Activated CD8-positive, alpha-beta memory T cell treated with anti-CD3 and anti-CD28 coated beads for 1 hour (primary cell): ENCODE measurements at places on chromosomes 3 and 15.

DNA sequence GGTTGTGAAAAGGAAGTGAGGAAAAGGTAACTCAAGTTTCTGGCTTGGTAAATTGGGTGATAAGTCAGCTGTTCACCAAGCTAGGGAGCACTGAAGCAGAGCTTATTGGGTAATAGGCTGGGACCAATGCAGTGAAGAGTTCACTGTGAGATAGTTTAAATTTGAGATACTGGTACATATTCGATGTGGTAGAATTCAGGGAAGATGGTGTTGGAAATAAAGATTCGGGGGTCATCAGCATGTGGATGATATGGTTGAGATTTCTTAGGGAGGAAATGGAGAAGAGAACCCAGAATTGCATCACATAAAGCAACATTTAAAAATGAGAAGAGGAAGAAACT is 16.9 kb downstream of the MME start:
- no peak for DNase-seq

DNA sequence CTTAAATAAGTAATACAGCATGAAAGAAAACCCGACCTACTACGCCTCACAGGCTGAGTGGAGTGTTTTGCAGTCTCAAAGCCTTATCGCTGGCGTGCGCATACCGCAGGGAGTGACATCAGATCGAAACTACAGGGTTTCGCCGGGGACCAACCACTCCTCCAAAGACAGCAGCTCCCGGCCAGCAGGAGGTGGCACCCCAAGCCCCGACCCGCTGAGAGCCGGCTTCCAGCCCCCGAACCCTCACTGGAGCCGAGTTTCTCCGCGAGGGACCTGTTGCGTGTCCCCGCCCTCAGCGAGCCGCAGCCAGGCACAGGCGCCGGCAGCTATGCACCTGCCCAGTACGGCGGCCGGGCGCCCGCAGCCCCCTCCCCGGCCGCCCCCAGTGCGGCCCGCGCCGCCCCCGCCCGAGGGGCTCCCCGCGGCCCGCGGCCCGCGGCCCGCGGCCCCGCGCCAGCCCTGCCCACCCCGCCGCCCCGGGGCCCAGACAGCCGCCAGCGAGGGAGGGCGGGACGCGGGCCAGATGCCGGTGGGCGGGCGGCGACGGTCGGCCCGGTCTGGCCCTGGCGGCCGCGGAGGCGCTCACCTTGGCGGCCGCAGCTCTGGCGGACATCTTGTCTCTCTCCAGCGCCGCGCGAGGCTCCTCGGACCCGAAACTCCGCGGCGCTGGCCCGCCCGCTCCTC is 710 bp downstream of the TJP1 start:
- DNase-seq = no peak

GRCh38 chr3:53170325-53171063 is 9.5 kb downstream of the PRKCD start:
- no peak for DNase-seq

DNA sequence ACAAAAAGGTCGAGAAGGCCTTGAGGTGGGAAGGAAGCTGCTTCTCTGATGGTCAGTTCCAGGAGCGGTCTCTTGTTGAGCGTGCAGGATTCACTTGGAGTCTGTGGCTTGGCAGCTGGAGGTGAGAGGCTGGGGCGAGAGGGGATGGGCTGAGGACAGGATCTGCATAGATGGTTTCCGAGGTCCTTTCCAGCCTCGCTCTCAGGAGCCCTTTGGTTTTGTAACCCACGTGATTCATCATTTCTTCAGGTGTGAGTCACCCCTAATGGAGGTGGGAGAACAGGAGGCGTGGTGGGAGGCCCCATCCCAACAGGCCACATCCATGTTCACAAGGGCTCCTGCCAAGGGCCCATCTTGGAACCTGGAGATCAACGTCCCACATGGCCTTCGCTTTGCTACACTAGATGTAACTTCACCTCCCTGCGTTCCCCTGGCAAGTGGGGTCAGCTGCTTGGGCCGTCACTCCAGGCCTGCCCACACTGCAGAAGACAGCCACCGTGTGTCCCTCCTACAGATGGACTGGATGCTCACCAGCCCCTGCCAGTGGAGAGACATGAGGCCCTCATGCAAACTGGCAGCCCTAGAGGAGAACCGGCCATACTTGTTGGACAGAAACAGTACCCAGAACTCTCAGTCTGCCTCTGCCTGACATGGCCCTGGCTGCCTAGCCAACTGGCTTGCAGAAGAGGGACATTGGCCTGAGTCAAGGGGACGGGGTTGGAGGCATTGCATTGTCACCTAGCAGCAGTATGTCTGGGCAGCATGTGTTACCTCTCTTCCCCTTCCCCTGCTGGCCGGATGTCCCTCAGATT is 1.6 kb upstream of the PCSK6 start:
- no peak for DNase-seq

DNA sequence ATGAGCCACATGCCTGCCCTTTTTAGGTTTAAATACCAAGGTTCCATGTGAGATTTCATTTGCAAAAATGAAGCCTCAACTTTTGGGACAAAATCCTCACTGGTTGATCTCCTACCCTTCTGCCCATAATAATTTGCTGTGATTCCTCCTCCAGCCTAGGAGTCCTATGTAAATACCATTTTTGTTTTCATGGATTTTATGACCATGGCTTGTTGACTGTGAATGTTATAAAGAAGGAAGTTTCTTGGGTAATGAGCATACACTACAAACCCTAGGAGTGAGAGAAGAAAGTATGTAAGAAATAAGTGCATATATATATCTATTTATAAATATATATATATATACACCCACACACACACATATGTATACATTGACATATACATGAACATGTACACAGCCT is 13.1 kb downstream of the RLBP1 start:
- DNase-seq = no peak

DNA sequence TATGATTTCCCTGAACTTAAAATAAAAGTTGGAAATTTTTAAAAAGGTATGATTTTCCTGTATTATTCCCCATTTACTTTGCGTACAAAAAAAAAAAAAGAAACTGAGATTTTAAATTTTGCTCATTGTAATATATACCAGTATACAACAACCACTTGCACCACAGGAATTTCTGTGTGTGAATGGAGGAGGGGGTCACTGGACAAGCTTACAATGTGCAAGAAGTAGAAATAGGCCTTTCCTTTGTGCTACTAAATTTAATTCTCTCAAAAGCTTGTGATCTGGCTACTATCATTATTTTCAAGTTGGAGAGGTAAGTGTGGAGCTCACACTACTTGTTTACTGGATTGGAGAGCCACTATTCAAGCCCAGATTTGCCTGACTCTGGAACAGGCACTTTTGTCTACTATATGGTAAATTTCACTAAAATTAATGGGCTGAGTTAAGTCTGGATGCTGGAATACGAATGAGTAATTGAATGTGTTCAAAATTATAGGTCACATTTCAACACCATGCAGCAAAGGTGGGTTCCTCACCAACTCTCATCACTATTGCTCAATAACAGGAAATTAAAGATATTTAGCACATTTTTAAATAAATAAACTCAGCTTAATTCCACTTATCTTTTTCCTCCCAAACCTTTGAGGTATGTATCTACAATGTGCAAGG is 148.0 kb upstream of the MBNL1 start:
- no peak for DNase-seq

GRCh38 chr3:192091831-192092230 is 630.9 kb downstream of the PYDC2 start:
- DNase-seq = no peak

DNA sequence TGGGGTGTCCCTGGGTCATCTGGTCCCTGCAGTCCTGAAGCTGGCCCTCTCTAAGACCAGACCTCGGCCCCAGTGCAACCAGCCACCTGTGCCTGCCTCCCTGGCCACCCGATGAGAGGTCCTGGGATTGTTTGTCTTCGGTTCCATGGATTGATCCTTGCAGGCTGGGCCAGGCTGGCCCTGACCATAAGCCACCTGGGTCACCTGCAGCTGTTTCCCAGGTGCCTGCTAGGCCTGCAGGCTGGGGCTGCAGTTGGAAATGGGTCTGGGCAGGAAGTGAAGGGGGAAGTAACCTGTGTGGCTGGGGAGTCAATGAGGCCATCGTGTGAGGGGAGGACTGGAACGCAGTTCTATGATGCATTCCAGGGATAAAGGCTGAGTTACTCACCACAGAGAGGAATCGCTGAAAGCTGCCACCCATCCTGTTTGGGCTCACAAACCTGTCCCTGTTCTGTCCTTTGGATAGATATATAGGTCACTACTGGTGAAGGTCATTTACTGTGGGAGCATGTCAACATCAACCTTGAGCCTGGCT is 30.9 kb upstream of the VPS8 start:
- no peak for DNase-seq

GRCh38 chr3:53828581-53828980 is 17.6 kb downstream of the CHDH start:
- DNase-seq = no peak

DNA sequence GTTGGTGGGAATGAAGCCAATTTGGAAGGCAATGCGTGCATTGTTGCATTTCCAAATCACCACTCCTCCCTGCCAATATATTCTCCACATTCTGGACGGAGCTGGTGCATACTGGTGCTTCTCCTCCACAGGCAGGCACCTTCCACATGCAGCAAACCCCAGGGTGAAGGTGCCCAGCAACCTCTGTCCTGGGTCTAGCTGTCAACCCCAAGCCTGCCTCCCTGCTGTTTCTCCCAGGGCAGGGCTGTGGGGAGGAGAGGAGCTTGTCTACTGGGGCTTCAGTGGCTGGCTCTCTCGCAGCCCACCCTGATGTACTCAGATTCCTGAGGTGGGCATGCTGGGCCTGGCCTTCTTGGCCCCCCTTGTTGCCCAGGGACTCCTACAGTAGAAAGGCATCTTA is 20.1 kb downstream of the GASK1A start:
- no peak for DNase-seq

DNA sequence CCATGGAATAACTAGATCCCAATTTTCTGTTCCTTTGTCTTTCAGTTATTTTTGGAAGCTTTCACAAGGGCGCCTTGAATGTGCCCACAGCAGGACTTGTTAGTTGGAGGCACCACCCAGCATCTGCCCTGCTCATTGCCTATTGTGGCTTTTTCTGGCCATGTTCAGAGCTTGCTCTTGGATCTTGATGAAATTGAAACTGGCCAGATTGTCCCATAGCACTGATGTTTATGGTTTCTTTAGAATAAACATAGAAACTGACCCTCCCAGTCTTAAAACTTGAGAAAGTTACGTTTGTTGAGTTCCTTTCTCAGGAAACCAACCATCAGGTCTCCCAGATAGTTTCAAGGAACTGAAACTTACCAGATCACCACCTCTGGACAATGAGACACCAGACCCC is 474.7 kb downstream of the IL5RA start:
- DNase-seq = no peak
